ENCODE measurements at places on chromosomes 6 and 20.

GRCh38 chr20:34538671-34539123, 19.8 kb upstream of the MAP1LC3A start:
- peak; percentile 52 for DNase-seq

GRCh38 chr6:163367497-163368183, 46.9 kb upstream of the QKI start:
- DNase-seq = no peak

- DNase-seq = no peak
Measured at GRCh38 chr20:25314497-25315417, 66.9 kb downstream of the PYGB start.

GRCh38 chr20:54148947-54149764, 24.6 kb downstream of the CYP24A1 start:
- DNase-seq = no peak

DNA sequence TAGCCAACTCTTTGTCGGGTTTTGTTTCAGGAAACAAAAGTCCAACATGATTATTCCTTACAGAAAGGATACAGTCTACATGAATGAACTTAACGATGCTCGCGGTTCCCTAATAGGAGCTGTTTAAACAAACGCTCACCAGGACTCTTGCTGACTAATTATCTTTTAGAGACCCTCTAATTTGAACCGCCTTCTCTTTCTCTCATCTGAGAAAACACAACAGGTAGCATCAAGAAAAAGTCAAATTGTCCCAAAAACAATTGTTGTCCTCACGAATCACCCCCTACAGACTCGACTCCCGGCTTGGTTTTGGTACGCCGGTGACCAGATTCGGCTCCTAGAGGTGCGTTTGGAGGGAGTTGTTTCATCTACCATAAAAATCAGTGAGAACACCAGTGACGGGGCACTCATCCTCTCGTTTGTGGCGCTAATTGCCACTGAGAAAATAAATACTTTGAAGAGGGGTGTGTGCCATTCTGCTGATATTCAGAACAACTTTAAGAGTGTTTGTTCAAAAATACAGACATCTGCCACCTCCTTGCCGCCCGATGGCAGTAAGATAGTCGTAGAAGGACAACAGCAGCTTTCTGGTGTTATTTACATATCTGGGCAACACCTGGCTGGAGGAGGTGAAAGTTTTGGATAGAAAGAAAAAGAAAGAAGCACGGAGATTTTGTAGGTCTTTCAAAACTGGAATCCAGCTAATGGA, 1.1 kb upstream of the SIM1 start:
- no peak for DNase-seq

DNA sequence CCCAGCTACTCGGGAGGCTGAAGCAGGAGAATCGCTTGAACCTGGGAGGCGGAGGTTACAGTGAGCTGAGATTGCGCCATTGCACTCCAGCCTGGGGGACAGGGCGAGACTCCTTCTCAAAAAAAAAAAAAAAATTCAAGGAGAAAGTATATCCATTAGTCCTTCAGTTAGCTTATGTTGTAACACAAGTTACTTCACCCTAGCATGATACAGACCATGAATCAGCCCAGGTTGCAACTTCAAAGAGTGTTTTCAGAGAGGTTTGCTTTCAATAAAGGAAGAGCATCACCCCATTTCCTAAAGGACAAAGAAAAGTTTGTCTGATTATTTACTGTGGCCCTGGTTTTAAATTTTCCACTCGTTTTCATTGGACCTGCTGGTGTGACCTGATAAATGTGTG, 73.0 kb downstream of the SERAC1 start:
- DNase-seq = no peak

- no peak for DNase-seq
Measured at GRCh38 chr6:1581120-1581991, 28.4 kb upstream of the FOXC1 start.

- DNase-seq = peak; percentile 61
Measured at GRCh38 chr6:111985202-111985731, 68.6 kb upstream of the CCN6 start.

- DNase-seq = no peak
Measured at GRCh38 chr6:82246802-82247504, 591 bp downstream of the IBTK start.

DNA sequence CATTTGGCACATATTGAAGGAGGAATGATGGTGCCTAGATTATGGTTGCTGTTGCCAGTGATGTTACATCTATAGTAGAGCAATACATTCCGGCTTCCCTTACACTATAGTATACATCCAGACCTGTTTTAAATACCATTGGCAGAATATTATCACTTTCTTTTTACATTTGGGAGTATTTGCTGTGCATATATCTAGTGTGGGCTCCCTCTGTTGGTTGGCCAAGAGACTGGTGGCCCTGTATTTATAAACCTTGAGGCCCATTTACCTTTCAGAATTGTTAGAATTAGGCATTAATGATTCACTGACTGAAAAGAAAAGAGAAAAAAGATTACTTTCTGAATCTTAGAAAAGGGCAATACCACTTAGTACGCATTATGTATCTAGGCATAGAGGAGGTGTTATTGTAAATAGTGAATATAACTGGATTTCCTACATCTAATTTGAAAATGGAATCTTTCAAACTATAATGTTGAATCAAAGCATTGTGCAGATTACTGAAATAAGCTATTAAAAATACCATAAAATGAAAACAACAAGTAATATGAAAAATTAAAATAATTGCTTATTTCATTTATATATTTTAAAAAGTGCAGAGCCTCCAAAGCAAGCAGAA, 628.8 kb upstream of the MAN1A1 start:
- DNase-seq = no peak

GRCh38 chr6:37489697-37490336, 9.9 kb downstream of the CCDC167 start:
- no peak for DNase-seq

GRCh38 chr6:63437058-63437457, 117.3 kb upstream of the LGSN start:
- no peak for DNase-seq

DNA sequence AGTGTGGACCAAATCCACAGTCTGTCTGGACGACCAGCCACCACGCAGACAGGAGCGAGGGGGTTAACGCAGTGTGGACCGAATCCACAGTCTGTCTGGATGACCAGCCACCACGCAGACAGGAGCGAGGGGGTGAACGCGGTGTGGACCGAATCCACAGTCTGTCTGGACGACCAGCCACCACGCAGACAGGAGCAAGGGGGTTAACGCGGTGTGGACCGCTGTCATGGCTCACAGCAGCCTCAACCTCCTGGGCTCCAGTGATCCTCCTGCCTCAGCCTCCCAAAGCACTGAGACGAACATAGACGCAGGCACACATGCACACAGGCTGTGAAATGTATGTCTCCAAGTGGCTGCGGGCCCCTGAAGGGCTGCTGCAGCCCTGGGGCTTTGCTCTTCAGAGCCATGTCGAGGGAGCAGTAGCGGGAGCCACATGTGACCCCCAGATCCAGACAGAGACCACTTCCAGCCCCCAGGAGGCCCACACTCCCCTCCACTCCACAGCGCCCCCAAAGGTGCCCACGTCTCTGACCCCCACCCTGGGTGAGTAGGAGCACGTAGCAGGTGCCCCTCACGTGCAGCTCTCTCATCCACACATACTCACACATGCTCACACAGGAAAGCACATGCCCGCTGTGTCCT, 98.1 kb downstream of the YTHDF1 start:
- DNase-seq = no peak

DNA sequence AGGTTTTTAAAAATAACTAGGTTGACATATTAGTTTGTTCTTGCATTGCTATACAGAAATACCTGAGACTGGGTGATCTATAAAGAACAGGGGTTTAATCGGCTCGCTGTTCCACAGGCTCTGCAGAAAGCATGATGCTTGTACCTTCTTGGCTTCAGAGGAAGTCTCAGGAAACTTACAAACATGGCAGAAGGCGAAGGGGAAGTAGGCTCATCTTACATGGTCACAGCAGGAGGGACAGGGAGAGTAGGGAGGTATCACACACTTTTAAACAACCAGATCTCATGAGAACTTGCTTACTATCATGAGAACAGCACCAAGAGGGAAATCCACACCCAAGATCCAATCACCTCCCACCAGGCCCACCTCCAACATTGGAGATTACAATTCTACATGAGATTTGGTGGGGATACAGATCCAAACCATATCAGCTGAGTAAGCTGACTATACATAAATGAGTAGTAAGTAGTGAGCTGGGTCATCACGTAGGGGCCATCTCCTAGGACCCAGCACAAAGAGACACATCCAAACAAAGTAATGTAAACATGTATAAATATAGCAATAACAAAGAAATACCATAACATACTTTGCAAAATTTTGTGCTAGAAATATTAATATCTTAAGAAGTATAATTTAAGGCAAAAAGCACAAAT, 31.4 kb upstream of the SIRPG start:
- DNase-seq = no peak

GRCh38 chr6:27209659-27210269, 37.7 kb upstream of the PRSS16 start:
- DNase-seq = no peak

GRCh38 chr6:69878795-69879194, 12.4 kb downstream of the COL19A1 start:
- DNase-seq = no peak
